ENCODE measurements at places on chromosomes 16 and 17.

DNA sequence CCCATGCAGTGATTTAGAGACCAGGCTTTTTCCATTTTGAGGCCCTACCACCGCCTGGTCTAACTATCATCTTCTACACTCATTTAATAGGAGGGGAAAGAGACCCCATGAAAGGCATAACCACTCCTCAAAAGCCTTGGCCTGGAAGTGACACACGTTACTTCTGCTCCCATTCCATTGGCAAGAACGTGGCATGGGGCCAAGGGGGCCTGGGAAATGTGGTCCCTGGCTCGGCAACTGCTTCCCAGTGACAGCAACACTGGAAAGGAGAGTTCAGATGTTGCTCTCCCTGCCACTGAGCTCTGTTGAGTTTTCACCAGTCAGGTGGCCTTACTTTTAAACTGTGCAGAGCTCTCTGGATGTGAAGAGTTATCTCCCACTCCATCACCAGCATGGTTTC, 45.2 kb upstream of the MAP3K14 start:
- DNase-seq, result peak; percentile 37

DNA sequence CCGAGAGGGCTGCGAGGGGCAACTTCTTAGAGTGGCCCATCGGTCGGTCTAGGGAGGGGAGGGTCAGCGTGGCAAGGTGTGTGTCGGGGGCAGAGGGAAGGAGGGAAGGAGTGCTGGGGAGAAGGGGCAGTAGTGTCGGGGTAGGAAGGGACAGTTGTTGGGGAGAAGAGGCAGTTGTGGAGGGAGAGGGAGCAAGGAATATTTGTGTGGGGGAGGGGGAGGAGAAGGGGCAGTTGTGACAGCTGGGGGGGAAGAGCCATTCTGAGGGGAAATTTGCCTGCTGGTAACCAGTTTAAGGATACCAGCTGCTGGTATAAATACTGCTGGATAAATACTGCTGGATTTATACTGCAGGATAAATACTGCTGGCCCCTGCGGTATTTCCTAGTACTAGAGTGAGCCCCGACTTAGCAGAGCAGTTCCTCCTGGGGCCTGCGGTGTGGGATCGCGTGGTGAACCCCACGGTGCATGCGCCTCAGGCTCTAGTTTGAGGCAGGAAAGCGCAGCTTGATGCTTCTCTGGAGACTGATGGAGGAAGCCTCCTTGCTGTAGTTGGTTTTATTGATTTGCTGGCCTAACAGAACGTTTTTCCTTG, 309 bp downstream of the DNAH2 start:
- DNase-seq, result no peak

GRCh38 chr17:70609566-70609965, 440.2 kb downstream of the KCNJ2 start:
- DNase-seq, result no peak

GRCh38 chr16:15434079-15434424, 336 bp upstream of the BMERB1 start:
- DNase-seq, result no peak

- DNase-seq, result no peak
Measured at GRCh38 chr16:66596986-66597848, 7.3 kb upstream of the CMTM3 start.

- no peak for DNase-seq
Measured at GRCh38 chr17:58911741-58912343, 156.2 kb downstream of the PPM1E start.

GRCh38 chr17:17315142-17315821, 12.1 kb downstream of the NT5M start:
- no peak for DNase-seq

- DNase-seq, result no peak
Measured at GRCh38 chr17:68468788-68469187, 11.5 kb upstream of the WIPI1 start.

GRCh38 chr16:78098087-78098486, 1.4 kb upstream of the WWOX start:
- no peak for DNase-seq

Measured in breast epithelium (tissue), 4 donors.